ENCODE measurements at places on chromosomes 4 and X.

DNA sequence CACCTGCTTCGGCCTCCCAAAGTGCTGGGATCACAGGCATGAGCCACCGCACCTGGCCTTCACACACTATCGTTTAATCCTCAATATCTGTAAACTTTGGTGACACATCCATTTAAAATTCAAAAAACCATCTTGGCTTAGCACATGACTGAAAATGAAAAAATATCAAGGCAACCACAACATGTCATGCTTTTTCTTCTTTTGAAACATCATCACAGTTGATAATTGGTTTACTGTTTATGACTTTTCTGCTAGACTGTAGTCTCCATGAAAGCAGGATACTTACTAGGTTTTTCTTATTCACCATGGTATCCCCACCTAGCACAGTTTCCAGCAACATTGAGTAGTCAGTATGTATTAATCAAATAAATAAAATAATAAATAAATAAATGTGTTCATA, 11.0 kb downstream of the GNRHR start:
- DNase-seq: no peak

DNA sequence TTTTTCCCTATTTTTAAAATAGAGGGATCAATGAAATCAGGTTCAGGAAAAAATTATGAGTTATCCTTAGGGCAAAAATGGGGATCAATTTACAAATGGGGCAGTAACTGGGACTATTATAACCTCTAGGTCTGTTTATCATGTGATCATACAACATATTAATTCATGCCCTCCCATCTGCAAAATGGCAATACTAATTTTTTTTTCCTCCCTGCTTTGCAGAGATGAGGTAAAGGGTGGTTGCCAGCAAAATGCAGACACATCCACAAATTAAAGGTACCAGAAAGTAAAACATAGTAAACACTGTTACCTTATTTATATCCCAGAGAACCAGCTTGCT, 467 bp downstream of the HSD17B11 start:
- no peak for DNase-seq

- DNase-seq: no peak
These were observed 550 bp upstream of the CHM start for GRCh38 chrX:86047936-86048280.

DNA sequence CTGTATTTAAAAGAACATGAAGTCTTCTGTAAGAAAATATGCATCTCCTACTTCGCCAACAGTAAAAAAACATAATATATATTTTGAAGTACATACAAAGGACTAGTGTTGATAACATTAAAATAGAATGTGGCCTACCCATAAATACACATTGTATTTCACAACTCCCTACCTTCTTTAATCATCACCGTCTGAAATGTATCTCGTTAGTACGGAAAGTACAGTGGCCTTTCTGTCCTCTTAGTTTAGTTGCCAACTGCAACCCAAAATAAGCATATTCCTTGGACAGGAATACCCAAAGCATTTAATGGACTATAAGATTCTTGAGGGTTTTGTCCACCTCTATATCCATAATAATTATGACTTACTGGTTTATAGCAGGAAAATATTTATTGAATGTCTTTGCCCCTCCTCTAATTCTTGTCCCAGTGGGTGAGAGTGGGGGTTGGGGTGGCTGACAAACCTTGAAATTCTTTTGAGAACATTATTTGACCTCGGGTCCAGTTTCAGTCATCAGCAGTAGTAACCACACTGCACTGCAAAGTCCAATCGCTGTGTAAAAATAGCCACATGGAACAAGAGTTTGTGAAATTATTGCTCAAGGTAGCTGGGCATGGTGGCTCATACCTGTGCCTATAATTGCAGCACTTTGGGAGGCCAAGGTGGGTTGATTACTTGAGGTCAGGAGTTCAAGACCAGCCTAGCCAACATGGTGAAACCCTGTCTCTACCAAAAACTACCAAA, 474.5 kb downstream of the KLHL13 start:
- no peak for DNase-seq

GRCh38 chr4:899556-899906, 32.6 kb downstream of the GAK start:
- no peak for DNase-seq

GRCh38 chrX:44035571-44035970, 62.4 kb upstream of the NDP start:
- no peak for DNase-seq

- no peak for DNase-seq
These were observed 1574.3 kb upstream of the PABPC4L start for GRCh38 chr4:135775909-135776308.

DNA sequence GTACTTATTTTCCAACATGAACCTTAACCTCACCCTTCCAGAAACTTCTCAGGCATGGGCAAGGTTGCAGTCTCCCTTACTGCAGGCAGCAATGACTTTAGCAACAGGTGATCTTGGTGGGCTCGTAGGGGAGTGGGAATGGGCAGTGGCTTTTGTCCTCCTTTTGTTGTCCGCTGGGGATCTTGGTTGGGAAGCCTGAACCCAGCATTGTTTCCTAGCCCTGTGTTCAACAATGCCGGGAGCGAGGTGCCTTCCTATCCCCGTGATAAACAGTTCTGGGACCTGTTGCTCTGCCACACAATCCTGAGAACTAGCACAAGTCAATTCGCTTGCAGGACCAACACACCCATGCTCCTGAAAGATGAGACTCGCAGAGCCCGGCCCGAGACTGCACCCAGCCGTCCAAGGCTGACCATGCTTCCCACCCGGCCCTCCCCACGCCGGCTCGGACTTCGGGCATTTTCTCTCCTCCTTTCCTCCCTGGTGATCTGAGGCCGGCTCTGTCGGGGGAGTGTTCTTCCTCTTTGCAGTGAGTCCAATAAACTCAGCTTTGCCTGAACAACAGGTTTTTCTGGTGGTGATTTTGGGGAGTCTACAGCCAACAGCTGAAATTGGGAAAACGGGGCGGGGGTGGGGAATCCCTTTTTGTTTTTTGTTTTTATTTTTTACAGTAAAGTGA, 20.2 kb downstream of the IRAK1 start:
- DNase-seq: no peak

- DNase-seq: peak; percentile 88
These were observed 16.4 kb upstream of the RUFY3 start for GRCh38 chr4:70705183-70706043.

GRCh38 chrX:113651306-113651705, 810.7 kb upstream of the AMOT start:
- DNase-seq: no peak

DNA sequence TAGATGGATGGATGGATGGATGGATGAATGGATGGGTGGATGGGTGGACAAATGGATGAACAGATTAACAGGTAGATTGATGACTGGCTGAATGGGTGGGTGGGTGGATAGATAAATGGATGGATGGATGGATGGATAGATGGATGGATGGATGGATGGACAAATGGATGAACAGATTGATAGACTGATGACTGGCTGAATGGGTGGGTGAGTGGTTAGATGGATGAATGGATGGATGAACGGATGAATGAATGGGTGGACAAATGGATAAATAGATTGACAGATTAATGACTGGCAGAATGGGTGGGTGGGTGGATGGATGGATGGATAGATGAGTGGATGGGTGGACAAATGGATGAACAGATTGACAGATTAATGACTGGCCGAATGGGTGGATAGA, 13.6 kb upstream of the AKAP17A start:
- no peak for DNase-seq

GRCh38 chrX:16586377-16587112, 63.4 kb upstream of the S100G start:
- no peak for DNase-seq

GRCh38 chr4:88799900-88800299, 102.3 kb upstream of the NAP1L5 start:
- no peak for DNase-seq

GRCh38 chr4:189001283-189001970, 862.2 kb downstream of the TRIML1 start:
- no peak for DNase-seq

- no peak for DNase-seq
These were observed 37.7 kb downstream of the ADAMTS3 start for GRCh38 chr4:72531322-72531721.

Measured in eye (tissue), 1 donor.